ENCODE measurements at places on chromosomes 1 and 21.

GRCh38 chr1:21072721-21073120 lies 104.0 kb downstream of the EIF4G3 start:
- DNase-seq: no peak

GRCh38 chr1:161706482-161707347 lies at the start of gene FCRLA:
TSS of gene FCRLA (plus strand) at chr1:161707229. CDS start at chr1:161707265, 36 bp downstream.
- DNase-seq: no peak

DNA sequence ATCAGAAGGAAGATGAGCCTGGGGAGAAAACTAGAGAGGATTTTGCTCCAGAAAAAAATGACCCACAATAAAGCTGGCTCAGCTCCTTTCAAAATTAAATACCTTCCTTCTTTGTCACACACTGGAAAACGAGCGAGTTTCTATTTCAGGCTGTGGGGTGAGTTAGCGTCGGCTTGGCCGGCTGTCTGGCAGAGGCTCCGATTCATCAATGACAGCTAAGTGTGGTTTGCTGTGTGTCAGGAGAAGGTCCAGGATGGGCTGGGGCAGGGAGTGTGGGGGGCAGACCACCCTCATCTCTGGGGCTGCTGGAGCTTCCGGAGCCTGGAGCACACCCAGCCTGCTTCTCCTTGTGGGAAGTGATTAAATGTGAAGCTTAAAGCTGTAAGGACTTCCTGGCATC lies 120.2 kb downstream of the ETS2 start:
- DNase-seq: no peak

DNA sequence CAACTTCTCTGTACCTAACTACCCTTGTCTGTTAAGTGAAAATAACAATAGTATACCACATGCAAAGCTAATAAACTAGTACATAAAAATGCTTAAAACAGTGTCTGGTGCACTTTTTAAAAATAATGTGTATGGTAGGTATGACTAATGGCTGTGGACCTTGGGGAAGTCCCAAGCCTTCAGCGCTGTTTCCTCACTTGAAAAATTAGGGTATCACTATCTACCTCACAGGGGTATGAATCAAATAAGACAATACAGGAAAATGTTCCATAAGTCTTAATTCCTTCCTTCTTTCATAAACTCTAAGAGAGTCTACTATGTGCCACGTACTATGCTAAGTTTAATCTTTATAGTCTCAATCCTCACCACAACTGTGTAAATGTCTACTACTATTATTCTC lies 32.0 kb downstream of the EGLN1 start:
- peak; percentile 20 for DNase-seq

GRCh38 chr21:41926117-41926806 lies 27.6 kb downstream of the C2CD2 start:
- peak; percentile 64 for DNase-seq

- no peak for DNase-seq
Observed at GRCh38 chr21:44716984-44717383, 5.6 kb upstream of the TSPEAR start.

GRCh38 chr1:35655196-35655595 lies 13.9 kb upstream of the PSMB2 start:
- DNase-seq: no peak

DNA sequence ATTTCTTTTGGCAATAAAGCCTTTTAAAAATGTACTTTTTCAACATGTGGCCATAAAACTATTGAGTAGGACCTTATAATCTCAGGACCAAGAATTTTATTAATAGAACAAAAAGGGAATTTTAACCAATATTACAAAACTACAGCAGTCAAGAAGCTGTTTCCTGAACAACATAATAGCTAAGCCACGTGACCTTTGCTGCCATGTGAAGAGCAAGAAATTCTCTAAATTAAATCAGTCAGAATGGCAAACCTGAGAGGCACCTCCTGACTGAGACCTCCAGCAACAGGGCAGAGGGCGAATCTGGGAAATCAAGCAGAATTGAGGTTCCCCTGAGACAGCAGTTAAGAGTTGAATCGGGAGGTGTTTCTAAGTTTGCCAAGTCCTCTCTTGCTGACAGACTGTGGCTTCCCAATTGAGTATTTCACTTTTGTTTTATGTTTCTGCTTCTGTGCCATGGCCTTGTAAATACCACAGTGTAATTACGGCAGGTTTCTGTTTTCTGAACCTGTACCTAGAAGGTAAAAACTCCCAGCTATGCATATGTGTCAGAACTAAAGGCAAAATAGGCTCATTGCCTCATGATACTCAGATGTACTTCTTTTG lies 358.4 kb downstream of the NTNG1 start:
- no peak for DNase-seq

DNA sequence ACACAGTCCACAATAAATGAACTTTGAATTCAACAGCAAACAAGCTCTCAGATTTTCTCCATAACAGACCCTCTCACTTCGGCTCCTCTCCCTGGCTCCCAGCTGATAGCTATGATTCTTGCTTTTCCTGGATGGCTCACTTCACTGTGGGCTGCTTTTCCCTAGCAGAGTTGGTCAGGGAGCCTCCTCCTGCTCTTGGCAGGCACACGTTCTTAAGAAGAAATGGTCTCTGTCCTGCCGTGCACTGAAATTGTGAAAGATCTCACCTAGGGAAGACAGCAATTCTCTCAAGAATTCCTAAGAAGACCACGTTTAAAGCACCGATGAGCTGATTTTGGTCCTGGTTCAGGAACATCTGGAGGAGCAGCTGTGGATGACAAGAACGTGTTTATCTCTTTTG lies 148.5 kb upstream of the KCNK2 start:
- DNase-seq: no peak

- peak; percentile 92 for DNase-seq
Observed at GRCh38 chr1:115062542-115063004, 26.7 kb downstream of the TSPAN2 start.

DNA sequence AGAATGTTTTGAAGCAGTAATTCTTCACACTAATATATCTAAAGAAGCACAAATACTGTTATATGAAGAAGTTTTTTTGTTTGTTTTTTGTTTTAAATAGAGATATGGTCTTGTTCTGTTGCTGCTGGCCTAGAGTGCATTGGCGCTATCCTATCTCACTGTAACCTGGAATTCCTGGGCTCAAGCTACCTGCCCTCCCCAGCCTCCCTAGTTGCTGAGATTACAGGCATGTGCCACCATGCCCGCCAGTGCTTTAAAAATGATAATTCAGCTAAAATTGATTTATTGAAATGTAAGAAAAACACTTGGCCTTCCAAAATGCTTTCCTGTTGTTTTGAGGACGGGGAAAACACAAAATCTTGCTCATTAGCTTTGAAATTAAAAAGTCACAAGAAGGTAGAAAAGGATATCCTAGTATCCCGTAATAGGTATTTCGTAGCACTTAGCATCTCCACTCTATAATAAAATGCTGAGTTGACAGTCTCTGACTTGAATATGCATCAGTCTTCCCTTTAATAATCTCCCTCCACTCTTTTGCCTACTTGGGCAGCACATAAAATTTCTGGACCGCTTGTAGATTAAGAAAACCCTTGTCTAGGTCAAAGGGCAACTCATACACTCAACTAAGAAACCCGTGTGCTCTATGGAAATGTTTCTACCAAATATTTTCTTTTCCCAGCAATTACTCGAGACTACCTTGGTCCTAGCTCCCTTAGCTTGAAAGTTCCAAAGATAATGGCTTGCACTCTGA lies 1.3 kb downstream of the SCYL3 start:
- DNase-seq: no peak

GRCh38 chr1:43582162-43582566 lies 51.5 kb downstream of the PTPRF start:
- DNase-seq: peak; percentile 35

GRCh38 chr1:1118876-1119220 lies 3.0 kb upstream of the C1orf159 start:
- no peak for DNase-seq

- no peak for DNase-seq
Observed at GRCh38 chr21:35212393-35213127, 163.5 kb upstream of the RUNX1 start.

GRCh38 chr1:66489972-66490601 lies 43.9 kb upstream of the SGIP1 start:
- no peak for DNase-seq

- DNase-seq: peak; percentile 6
Observed at GRCh38 chr1:94755675-94756074, 64.5 kb upstream of the SLC44A3 start.

DNA sequence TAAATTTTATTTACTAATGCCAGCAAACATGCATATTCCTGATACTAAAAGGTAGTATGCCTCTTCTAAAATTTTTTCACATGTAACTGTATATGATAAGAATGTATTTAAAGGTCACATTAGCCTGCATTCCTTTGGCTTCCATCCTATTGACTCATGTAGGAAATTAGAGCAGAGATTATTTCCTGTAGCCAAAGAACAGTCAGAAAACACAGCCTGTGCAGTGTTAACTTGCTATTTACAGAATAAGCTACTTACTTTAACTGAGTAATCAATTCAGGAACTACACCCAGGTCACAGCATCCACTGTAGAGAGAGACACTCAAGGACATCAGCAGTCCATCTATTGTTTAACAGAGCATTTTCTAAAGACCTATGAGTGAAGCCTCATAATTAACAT lies 154.5 kb upstream of the ADGRL4 start:
- no peak for DNase-seq

GRCh38 chr1:177444997-177445746 lies 274.4 kb downstream of the BRINP2 start:
- no peak for DNase-seq

GRCh38 chr1:240803151-240803550 lies 191.2 kb upstream of the GREM2 start:
- DNase-seq: no peak

DNA sequence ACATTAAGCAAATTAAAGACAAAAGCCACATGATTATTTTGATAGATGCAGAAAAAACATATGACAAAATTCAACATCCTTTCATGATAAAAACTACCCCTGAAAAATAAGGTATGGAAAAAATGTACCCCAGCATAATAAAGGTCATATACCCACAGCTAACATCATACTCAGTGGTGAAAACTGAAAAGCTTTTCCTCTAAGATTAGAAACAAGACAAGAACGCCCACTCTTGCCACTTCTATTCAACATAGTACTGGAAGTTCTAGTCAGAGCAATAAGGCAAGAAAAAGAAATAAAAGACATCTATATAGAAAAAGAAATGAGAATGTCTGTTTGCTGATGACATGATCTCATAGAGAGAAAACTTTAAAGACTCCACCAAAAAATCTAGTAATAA lies 20.7 kb downstream of the ERO1B start:
- no peak for DNase-seq

DNA sequence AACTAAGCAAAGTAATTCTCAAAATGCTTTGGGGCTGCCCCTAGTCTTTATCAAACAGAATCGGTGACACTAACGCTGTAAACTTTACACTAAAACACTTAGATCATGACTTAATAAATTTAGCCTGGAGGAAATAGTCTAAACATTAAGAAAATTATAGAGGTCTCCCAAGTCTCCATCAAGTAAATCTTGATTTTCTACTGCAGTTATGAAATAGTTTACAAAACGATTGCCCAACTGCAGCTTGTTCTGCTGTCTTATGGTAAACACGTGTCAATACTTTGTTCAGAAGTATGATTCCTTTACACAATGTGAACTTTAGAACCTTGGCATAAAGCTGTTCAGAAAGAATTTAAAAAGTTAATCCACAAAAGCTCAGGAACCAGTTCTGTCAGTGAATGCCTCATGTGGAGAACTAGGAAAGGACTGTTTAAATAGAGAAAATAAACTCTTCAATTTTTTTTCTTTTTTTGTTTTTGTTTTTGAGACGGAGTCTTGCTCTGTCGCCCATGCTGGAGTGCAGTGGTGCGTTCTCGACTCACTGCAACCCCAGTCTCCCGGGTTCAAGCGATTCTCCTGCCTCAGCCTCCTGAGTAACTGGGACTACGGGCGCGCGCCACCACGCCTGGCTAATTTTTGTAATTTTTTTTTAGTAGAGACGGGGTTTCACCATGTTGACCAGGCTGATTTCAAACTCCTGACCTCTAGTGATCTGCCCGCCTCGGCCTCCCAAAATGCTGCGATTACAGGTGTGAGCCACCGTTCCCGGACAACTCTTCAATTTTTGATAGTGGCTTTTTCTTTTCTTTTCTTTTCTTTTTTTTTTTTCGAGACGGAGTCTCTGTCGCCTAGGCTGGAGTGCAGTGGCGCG lies 1.6 kb downstream of the DDI2 start:
- no peak for DNase-seq

DNA sequence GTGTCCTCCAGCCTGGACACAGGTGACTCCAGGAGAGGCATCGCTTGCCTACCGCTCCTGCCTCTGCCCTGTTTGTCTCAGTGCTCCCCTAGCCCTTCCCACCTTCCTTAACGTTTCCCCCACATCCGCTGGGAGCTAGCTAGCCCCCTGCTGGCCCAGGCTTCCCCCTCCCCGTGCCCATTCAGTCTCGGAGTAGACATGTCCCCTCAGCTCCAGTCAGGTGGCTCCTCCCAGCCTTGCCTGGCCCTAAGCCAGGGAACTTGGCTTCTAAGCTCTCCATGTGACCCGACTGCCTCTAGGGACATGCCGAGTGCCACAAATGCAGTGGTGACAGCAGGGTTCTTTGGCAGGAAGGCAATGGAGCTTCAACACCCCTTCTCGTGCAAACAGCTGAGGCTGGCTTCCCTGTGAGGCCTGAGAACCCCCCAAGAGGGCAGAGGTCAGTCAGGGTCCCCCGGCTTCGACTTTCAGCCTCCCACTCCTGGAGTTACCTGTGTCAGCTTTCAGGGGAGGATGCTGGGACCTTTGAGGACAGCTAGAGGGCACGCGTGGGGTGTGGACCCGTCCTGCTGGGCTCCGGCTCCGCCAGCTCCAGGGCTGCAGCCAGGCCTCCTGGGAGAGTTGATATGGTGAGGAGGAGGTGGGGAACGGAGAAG lies 16.2 kb downstream of the DRAXIN start:
- DNase-seq: no peak

DNA sequence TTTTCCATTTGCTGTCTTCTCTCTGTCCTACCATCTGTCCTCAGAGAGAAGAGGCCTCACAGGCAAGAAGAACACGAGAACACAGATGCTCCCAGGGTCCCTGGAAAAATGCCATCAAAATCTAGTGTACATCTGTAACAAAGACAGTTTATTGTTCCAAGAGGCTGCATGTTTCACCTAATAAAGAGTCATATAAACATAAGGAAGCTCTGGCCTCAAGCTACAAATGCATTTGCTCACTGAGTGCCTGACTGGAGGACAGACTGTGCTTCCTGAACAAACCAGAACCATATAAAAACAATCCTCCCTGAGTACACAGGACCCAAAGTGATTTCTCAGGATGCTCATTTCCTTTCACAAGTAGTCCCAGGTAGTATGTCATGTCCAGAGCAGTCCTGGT lies 76.3 kb upstream of the SLC44A3 start:
- no peak for DNase-seq
